Fibroblast of lung (primary cell): ENCODE measurements at places on chromosomes 6 and 20.

DNA sequence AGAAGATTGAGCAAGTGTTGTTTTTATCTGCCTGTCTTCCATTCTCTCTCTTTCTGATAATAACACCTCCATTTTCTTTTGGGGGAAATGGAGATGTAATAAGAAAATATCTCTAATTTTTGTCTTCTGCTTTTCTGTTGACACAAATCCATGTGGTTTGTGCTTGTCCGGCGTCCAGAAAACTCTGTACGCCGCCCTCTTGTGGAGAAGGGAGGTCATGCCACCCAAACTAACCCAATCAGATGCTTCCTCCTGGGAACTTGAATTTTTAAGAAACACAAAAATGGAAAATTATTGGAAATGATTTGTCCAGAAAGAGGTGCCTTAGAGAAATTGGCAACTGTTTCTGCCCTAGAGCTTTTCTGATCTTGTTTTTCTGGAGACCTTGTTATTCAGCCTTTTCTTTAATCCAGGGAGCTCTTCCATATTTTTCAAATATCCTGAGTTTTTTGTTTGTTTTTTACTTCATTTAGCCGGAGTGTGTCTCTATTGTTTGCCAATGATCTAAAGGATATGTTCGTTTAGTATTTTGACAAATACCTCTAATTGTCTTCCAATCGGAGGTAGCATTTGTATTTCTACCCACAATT is 17.8 kb upstream of the FNDC1 start:
- DNase-seq, result peak; percentile 69

DNA sequence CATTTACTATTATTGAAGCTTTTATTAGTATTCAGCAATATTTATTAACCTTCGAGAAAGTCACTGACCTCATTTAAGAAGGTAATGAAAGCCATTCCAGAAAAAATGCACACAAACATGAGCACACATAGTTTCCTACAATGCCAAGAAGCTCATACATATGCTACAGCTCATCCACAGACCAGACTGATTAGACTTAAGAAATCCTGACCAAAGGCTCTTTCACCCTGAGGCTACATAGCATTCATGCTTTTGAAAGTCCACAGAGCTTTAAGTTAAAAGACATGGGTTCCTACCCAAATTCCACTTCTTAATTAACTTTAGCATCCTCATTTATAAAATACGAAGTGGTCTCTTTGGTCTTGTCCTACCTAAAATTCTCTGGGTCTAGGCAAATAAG is 430.4 kb downstream of the TBC1D32 start:
- DNase-seq, result no peak

- no peak for DNase-seq
Observed at GRCh38 chr20:6726761-6727160, 40.7 kb upstream of the BMP2 start.

- DNase-seq, result no peak
Observed at GRCh38 chr20:58464838-58465237, 50.4 kb downstream of the APCDD1L start.

- no peak for DNase-seq
Observed at GRCh38 chr6:39956936-39957335, 22.7 kb upstream of the MOCS1 start.
